Astrocyte (in vitro differentiated cells and primary cell): ENCODE measurements at places on chromosomes 3 and 15.

DNA sequence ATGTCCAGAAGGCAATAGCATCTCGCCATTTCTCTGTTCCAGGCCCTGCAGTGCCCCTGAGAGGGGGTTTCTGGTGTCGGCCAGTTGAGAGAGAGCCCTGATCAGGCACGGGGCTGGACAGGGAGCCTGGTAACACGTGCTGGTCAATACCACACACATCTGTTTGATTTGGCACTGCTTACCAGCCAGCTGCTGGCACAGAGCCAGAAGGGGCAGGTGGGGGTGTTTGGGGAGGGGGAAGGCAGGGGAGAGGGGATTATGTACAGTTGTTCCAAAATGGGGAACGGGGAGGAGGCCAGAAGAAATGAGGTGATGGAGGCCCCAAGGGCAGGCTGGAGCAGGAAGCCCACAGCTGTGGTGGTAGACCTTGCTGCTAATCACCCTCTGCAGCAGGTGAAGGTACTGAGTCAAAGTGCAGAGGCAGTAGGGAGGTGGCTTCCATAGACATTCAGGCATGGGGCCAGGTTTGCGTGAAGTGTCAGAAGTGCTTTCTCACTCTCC, 153.5 kb upstream of the LPP start:
- DNase-seq = no peak

DNA sequence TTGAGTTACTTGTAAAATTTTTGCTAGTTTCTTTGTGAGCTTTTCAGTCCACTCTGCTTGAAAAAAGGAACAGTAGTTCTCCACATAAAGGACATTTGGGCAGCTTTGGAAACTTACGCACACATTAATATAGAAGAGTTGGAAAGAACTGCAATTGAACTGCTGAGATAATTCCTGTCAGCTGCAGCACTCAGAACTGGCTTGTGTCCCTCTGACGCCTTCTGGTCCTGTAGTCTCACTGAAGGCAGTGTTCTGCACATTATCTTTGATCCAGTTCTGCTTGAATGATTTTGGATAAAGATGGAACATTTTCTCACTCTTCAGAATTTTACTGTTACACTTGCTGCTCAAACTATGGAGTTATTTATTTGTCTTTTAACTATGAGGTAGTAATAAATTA, 901.9 kb downstream of the OTOL1 start:
- DNase-seq = no peak

DNA sequence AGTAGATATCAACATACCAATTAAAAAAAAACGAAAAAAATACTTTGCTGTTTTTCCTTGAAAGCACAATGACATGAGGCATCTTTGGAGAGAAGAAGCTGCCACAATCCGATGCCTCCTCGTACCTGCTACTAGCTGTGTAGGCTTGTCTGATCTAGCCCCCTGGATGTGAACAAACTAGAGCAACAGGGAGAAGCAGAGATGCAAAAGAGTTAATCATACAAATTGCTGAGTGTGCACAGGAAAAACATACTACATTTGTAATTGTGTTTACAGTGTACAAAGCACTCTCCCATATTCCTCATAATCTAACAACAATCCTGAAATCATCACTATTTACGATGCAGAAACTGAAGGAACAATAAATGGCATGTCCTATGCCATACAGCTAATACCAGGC, 227.0 kb upstream of the CTNNB1 start:
- no peak for DNase-seq

- peak; percentile 99 for DNase-seq
These were observed 72.4 kb downstream of the SENP2 start for GRCh38 chr3:185658504-185658912.

GRCh38 chr3:23863060-23863459, 53.7 kb downstream of the NKIRAS1 start:
- peak; percentile 32 for DNase-seq

- no peak for DNase-seq
These were observed 8.2 kb downstream of the CBLB start for GRCh38 chr3:105860641-105861040.

DNA sequence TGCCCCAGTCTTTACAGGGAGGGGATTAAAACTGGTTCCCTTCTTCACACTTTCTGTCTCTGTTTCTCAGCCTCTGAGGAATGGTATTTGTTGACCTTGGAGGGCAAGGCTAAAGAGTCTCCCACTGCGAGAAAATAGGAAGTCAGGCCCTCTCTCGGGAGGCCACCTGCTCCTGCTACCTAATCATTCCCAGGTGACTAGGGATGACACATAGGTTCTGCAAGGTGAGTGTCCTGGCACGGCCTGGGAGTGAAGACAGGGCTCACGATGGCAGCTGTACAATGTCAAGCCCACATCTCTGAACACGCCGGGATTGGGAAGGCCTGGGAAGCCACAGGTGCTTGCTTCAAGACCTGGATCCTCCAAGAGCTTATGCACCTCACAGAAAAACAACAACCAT, 314.2 kb downstream of the NTRK3 start:
- DNase-seq = no peak

GRCh38 chr3:45962033-45962432, 18.8 kb downstream of the CXCR6 start:
- DNase-seq = no peak

DNA sequence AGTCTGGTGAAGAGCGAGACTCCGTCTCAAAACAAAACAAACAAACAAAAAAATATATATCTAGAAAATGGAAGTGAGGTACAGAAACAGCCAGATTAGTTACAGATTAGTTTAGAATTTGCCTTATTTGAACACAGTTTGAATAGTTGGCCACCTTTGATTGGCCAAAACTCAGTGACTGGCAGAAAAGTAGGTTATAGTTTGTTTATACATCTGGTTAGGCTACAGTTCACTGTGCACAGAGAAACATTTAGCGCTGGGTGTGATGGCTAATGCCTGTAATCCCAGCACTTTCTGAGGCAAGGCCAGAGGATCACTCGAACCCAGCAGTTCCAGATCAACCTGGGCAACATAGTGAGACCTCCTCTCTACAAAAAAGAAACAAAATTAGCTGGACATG, 51.7 kb downstream of the LDHAL6B start:
- no peak for DNase-seq

DNA sequence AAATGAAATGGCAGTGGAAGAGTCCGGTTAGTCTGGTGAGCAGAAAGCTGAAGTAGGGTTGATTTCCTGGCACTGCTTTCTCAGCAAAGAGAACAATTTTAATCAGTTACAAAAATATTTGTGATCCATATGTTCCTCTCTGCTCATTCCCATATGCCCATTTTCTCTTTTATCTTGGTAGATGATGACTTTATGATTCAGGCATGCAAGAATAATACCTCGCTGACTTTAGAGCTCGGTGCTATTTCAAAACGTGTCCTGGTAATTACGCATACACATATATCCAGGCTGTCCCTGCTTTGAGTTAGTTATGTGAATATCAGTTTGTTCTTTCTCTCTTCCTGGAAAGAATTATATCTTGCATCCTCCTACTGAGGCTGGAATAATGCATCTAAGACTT, 38.5 kb downstream of the ARPP21 start:
- DNase-seq = peak; percentile 18

- DNase-seq = no peak
These were observed 289.0 kb downstream of the SLC9A9 start for GRCh38 chr3:143559296-143559695.
